ENCODE measurements at places on chromosomes 3 and 15.

GRCh38 chr3:24167429-24167828 lies 222.3 kb downstream of the NR1D2 start:
- no peak for DNase-seq

GRCh38 chr3:60202052-60202726 lies 1049.1 kb downstream of the FHIT start:
- DNase-seq: no peak

DNA sequence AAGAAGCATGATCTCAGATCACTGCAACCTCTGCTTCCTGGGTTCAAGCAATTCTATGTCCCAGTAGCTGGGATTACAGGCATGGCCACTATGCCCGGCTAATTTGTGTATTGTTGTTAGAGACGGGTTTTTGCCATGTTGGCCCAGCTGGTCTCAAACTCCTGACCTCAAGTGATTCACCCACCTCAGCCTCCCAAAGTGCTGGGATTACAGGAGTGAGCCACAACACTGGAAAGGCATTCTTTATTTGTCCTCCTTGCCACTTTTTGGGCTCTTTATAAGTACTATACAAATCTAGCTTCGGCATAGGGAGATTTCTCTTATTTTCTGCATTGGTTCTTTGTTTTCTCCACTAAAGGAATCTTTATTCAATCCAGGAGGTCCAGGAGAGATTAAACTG lies 18.6 kb downstream of the CMTM8 start:
- no peak for DNase-seq

DNA sequence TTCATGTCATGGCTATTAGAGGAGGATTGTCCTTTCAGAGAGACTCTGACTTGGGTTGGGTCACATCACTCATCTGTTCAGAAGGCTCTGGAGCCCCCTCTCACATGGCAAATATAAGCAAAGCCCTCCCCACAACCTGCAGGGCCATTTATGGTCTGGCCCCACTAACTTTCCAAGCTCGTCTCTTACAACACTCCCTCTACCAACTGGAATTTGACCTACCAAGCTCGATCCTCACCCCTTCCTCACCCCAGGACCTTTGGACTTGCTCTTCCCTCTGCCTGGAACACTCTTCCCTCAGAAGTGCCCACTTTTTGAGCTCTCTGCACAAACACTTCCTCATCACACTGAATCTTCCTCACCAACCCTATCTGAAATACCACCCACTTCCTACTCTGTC lies 14.2 kb upstream of the PXYLP1 start:
- no peak for DNase-seq

DNA sequence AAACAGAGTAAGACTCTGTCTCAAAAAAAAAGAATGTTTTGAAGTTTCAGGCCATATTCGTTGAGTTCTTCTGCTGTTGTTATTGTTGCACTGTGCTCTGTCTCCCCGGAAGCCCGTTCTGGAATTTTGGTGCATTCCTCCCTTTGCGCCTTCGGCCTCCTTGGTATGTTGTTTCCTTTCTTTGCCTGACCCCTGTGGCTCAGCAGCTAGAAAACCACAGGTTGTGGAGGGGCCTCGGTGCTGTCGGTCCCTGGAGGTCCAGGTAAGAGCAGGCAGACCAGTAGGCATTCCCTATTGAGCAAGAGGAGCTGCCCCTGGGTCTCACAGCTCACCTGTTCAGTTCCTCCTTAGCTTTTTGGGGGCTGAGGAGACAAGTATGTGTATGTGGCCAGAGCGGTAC lies 51.0 kb upstream of the DLG1 start:
- DNase-seq: no peak

GRCh38 chr15:89034305-89034704 lies 54.0 kb upstream of the ABHD2 start:
- no peak for DNase-seq

DNA sequence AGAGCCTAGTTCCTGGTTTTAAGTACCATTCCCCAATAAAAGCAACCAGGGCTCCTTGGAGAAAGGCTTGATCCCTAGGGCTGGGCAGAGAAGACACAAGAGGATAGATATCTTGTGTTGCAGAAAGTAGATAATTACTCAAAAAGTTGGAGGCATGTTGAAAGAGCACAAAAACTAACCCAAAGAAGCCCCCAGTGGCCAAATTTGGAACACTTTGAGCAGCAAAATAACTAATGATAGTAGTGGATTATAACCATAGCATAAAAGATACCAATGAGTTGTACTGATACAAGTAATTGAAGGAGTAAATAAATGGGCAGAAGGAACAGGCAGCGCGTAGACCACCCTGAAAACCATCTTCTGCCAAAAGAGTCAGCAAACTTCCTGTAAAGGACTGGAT lies 12.0 kb downstream of the EXOSC7 start:
- DNase-seq: no peak

DNA sequence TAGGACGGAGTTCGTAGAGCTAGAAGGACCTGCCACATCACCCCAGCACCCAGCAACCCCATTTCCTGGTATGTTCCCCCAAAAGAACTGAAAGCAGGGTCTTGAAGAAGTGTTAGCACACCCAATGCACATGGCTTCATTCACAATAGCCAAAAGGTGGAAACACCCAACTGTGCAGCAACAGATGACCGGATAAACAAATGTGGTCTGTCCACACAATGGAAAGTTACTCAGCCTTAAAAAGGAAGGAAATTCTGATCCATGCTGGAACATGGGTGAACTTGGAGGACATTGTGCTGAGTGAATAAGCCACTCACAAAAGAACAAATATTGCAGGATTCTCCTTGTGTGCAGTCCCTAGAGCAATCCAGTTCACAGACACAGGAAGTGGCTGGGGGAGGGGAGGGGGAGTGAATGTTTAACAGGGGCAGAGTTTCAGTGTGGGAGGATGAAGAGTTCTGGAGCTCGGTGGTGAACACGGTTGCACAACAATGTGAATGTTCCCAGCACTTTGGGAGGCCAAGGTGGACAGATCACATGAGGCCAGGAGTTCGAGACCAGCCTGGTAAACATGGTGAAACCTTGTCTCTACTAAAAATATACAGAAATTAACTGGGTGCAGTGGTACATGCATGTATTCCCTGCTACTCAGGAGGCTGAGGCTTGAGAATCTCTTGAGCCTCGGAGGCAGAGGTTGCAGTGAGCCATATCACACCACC lies 157.5 kb downstream of the NUP210 start:
- no peak for DNase-seq

DNA sequence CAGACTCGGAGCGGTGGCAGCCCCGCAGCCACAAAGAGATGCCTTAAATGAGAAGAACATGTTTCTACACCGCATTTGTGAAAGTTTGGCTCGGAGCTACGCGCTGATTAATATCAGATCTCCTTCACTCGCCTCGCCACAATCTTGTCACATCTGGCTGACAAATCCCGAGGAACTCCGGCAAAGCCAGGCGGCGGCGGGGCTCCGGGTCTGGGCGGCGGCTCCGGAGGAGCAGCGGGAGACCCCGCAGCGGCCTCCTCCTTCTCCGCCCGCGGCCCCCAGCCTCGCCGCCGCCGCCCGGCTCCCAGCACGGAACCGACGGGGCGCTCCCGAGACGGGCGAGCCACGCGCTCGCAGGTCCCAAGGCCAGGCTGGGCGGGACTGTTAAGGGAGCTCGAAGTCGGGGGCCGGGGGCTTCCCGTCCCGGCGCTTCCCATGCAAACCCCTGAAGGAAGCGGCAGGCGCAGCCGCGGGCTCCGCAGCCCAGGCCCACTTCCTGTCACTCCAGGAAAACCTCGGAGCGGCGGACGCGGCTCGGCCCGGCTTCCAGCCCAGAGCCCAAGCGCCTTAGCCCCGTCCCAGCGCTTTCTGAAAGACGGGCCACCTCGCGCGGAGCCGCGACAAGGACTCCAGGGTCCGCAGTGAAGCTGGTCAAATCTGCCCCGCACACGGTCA lies 1.2 kb downstream of the BNC1 start:
- no peak for DNase-seq

GRCh38 chr3:197507081-197507480 lies 48.7 kb downstream of the BDH1 start:
- no peak for DNase-seq

GRCh38 chr15:92645051-92645631 lies 10.4 kb downstream of the FAM174B start:
- no peak for DNase-seq

DNA sequence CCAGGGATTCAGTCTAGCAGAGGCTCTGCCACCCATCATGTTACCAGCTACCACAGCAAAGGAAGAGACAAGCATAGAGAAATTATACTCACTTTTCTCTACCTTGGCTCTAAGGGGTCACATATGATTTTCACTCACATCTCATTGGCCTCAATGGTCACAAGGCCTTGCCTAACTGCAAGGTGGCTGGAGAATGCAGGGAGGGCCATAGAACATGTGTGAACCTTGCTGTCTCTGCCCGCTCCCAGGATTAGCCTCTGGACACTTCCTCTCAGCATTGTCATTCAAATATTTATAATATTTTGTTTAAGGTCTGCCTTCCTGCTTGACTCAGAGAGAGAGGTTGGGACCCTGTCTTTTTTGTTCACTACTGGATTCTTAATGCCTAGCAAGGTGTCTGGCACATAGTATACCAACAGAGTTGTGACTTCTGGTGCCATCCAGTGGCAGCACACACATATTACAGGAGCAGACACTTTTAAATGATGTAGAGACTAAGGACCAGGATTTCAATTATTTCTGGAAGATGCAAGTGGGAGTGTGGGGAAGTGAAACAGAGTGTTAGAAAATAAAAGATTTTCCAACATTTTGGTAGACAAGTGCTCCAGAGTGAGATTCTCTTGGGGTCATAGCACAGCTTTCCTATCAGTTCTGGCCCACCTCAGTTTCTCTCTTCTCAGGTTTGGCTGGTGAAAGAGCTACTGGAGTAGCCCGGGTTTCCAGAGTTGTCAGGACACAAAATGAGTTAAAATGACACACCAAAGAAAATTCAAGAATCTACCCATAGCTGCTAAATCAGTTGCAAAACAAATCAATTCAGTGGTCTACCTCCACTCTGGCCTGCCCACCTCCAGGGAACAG lies 119.0 kb upstream of the RASGRP1 start:
- DNase-seq: peak; percentile 48

- no peak for DNase-seq
Observed at GRCh38 chr3:171347301-171348039, 112.7 kb downstream of the TNIK start.

GRCh38 chr3:57110214-57110613 lies 49.8 kb downstream of the SPATA12 start:
- DNase-seq: no peak

DNA sequence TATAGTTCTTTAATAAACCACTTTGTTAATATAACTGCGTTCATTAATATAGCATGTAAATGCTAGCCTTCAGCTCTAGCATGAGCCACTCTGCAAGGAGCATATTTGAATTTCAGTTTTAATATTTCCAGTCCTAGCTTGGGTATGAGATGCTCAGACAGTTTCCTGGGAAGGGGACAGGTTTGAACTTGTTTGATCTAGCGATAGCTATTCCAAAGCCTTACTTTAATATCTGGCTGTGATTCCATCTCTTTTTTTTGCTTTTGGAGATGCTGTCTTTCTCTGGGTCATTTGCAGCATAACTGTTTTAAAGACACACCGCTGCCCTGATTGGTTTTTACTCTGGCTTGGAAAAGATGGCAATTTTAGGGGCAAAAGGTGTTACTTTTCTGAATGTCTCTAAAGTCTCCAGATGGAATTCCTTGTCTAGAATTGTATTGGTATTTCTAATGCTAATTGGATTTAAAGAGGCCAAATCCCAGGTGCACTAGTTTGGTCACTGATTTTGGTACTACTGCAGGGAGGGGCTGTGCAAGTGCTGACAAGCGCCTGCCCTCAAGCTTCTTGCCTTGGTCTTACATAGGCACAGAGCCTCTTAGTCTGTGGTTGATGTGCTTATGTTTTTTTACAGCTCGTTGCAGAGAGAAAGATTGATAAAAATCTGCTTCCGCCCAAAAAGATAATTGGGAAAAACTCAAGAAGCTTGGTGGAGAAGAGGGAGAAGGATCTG lies 2.8 kb downstream of the NISCH start:
- no peak for DNase-seq

GRCh38 chr15:75203017-75203907 lies 1.6 kb downstream of the C15orf39 start:
- DNase-seq: no peak

DNA sequence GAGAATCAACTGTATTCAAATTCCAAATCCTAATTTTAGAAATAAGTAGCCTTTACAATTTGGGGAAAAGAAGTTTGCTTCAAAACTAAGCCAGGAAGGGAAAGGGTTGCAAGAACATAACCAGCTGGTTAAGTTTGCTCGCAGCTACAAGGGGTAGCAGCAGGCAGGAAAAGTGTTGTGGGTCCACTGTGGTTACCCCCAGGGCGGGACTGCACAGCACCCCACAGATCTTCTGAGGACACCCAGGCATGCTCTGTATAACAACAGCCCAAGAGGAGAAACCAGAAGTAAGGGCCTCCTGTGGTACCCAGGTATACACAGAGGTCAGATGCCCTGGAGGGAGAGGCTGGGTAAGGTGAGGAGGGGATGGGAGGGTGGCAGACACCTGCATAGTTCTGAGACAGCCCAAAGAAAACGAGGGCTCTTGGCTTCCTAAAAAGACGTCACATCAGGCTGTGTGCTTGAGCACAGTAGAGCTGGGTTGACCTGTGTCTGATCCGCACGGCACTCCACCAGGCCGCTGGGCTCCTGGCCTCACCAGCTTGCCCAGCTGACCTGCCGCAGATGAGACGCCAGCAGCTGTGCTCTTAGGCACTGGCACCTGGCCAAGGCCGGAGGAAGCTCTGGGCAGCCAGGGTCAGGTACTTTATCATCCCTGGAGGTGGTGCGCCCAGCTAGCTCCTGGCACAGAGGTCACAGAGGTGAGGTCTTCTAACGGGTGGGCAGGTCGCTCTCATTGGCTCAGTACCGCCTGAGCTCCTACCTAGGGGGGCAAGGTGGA lies 81.8 kb upstream of the SNRPA1 start:
- no peak for DNase-seq

DNA sequence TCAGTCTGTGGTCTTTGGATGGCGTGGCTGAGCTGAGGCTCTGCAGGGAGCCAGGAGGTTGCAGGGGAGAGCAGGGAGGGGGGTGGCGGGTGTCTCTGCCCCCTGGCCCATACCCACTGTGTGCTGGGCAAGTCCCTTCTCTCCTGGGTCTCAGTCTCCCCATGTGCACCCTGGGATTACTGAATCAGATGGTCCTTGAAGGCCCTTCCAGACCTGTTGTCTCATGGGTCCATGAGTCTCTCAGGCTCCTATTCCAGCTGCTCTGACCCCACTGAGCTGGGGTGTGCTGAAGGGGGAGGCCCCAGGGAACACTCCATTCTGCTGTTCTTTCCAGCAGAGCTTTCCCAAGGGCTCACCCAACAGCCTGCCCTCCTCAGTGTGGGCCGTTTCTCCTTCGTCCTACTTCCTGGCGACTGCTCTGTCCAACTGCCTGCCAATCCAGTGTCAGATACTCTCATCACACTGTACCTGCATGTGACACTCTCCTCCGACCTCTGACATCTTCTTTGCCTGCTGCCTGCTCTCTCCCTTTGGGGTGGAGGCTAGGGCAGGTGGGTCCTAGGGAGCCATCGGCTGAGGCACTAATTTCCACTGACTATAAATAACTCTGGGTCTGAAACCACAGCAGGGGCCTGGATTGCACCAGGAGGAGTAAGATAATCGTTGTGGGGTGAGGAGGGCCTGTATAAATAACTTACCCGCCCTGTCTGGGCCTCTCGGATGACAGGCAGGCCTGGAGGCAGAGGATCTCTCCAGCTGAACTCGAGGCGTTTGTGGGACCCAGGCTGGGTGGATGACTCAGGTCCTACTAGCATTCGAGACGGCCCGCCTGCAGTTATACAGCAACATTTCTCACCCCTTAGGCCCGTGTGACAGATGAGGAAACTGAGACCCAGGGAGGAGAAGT lies 67.1 kb downstream of the ATP2B2 start:
- peak; percentile 9 for DNase-seq

All from stimulated activated CD8-positive, alpha-beta memory T cell treated with anti-CD3 and anti-CD28 coated beads, Interleukin-15, amount 100 ng/mL, for 48 hours (primary cell).